ENCODE measurements at places on chromosomes 16 and 17.

DNA sequence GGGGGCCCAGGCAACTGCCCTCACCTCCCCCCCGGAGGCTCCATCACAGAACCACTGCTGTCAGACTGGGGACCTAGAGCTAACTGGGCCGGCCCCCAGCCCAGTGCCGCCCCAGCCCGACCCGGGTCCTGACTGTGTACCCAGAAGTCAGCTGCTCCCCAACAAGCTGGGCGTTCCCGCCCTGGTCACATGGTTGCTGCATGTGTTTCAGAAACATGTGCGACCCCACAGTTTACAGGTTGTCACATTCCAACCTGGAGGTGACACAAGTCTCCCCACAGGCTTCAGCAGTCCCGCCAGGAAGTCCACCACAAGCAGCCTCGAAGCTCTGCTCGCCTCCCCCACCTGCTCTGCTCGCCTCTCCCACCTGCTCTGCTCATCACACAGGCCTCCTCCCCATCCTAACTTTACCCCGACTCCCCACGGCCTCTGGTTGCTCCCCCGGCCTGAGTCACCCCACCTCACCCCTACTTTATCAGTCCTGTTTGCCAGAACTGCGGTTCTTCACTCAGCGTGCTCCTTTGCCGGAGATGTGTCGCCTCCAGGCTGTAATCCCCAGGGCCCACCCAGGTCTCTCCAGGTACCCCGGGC lies 968 bp downstream of the MRPL28 start:
- DNase-seq = no peak

- DNase-seq = no peak
These were observed 249.8 kb downstream of the CDH11 start for GRCh38 chr16:64872101-64872500.

- no peak for DNase-seq
These were observed 50.1 kb downstream of the GTF3C1 start for GRCh38 chr16:27499659-27500055.

DNA sequence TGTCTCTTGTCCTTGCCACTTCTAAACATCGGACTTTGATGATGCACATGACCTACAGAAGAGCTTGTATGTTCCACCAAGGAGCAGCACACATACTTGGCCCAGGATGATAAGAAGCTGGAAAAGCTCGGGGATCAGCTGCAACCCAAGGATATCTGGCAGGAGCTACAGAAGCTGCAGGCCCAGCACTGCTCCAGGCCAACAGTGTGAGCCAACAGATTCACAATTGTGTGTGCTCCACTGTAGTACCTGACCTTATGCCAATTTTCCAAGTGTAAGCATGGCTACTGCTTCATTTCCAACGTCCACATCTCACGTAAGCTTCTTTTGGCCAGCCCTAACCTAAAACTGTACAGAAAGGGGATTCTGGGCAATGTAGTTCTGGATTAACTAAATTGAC lies 83.4 kb downstream of the COX10 start:
- DNase-seq = no peak

GRCh38 chr17:75749545-75750389 lies 15.2 kb downstream of the GALK1 start:
- DNase-seq = peak; percentile 71

GRCh38 chr16:87701505-87701921 lies 64.3 kb downstream of the KLHDC4 start:
- DNase-seq = no peak

- no peak for DNase-seq
These were observed 217.4 kb upstream of the PSMD7 start for GRCh38 chr16:74079232-74079586.

GRCh38 chr17:30413109-30413508 lies 34.4 kb downstream of the CPD start:
- DNase-seq = no peak

GRCh38 chr17:66353937-66354401 lies 51.6 kb downstream of the PRKCA start:
- no peak for DNase-seq

DNA sequence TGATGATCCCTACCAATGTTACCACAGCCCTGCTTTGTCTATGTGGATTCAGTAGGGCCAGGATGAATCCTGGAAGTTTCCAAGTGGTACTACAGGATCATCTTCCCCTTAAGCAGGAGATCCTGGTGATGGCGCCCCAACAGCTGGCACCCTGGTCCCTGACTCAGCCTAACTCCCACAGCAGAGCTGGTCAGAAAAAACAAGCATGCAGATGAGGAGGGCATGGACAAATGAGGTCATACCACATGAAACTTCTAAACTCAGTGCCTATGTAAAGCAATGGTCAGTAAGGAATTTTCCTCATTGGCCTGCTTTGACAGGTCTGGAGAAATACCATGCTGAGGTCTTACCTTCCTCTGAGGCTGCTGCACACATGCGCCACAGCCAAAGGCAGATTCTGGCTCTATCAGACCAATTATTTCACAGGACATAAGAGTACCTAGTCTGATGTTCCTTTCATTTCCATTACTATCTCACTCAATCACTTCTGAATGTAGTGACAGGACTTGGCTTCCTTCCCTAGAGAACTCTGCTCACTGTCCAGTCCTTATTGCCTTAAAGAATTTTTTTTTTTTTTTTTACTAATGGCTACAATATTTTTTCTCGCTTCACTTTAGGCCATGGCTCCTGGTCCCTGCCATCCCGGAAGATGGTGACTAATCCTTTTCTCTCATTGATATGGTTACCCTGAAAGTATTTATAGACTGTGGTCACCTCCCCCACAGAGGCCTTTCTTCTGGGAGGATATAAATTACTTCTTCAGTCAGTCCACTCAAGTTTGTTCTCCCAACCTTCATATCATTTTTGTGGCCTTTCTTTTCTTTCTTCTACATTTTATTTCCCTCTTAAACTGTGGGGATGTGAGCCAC lies 525.2 kb upstream of the PSMD7 start:
- DNase-seq = no peak

DNA sequence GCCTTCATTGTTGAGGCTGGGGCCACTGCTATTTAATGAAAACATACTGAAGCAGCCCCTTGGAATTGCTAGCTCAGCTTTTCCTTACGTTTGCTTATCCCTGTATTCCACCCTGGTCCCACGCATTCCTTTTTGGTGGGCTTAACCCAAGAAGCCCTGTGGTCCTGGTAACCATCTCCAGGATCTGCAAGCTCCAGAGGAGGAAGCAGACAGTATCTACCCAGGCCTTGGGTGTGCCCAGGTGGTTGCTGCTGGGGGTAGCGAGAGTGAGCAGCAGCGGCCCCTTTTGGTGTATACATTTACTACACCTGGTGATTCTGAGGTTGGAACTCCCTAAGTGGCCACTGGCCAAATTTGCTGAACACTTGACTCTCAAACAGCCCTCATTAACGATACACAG lies 97.7 kb downstream of the CBLN1 start:
- DNase-seq = no peak

GRCh38 chr17:18231164-18231563 lies 5.7 kb downstream of the LLGL1 start:
- DNase-seq = no peak

GRCh38 chr16:28072087-28072486 lies 8.6 kb upstream of the GSG1L start:
- no peak for DNase-seq

DNA sequence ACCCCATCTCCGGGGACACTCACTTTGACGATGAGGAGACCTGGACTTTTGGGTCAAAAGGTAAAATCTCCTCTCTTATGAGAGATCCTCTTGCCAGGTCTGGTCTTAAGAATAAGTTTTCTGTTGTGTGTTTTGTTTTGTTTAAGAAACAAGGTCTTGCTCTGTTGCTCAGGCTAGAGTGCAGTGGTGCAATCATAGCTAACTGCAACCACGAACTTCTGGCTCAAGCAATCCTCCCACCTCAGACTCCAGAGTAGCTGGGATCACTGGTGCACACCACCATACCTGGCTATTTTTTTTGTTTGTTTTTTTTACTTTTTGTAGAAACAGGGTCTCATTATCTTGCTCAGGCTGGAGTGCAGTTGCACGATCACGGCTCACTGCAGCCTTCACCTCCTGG lies 4.1 kb downstream of the MMP25 start:
- DNase-seq = no peak

DNA sequence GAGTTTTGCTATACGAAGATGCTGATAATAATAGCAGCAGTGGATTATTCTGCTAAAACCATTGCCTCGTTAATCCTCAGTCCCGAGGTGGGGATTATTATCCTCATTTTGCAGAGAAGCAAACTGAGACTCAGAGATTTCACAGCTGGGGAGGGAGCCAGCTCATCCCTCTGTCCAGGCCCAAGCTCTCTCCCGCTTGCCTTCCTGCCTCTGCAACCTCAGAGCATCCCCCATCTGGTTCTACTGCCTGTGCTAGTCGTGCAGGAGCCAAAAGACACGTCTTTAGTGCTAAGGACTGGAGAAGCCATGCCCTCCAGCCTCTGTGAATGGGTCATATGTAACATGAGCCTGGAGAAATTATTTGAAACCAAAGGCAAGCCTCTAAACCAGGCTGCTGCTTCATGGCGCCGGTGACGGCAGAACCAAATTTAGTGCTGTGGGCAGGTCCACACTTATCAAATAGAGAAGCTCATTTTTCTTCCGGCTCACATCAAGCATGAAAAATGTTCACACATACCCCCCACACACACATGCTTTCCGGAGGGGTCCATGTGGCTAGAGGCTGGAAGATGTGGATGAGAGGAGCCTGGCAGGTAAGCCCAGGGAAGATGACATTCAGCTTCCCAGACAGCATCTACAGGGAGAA lies 13.5 kb downstream of the MAPT start:
- DNase-seq = no peak

GRCh38 chr17:67021743-67022450 lies 22.5 kb upstream of the CACNG1 start:
- DNase-seq = no peak

- no peak for DNase-seq
These were observed 54.7 kb downstream of the SKAP1 start for GRCh38 chr17:48375356-48375755.

DNA sequence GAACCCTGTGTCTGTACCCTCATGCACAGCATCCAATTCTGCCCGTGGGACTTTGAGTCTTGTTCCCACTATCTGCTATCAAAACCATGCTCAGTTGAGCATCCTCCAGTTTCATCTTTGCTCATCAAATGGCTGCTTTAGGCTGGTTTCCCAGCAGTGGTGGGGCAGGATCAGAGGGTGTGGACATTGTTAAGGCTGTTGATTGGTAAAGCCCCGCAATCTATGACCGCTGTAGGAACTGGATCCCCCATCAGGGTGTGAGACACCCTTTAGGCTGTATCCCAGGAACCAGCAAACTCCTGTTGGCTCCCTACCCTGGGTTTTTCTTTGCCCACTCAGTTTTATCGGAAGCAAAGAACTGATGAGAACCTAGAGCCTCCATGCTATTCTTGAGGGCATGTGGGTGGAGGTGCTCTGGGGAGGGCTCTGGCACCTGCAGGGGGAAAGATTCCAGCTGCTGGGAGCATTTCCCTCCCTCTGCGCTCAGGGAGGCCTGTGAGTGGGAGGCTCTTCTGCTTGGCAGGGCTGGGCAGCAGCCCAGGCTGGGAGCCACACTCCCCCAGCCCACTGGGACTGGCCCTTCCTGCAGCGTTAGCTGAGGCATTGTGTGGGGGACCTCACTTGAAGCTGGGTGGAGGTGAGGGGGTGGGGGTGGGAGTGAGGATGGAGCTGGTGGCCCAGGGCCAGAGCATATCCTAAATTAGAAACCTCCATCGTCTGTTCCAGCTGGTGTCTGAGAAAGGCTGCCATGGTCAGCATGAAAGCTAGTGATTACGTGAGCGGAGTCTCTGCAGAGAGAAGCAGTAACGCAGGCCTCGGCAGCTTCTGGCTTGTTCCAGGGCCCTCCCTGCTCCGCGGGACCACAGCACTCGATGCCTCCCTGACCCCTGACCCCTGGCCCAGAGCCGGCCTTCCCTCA lies 160.6 kb downstream of the IRF8 start:
- DNase-seq = no peak

DNA sequence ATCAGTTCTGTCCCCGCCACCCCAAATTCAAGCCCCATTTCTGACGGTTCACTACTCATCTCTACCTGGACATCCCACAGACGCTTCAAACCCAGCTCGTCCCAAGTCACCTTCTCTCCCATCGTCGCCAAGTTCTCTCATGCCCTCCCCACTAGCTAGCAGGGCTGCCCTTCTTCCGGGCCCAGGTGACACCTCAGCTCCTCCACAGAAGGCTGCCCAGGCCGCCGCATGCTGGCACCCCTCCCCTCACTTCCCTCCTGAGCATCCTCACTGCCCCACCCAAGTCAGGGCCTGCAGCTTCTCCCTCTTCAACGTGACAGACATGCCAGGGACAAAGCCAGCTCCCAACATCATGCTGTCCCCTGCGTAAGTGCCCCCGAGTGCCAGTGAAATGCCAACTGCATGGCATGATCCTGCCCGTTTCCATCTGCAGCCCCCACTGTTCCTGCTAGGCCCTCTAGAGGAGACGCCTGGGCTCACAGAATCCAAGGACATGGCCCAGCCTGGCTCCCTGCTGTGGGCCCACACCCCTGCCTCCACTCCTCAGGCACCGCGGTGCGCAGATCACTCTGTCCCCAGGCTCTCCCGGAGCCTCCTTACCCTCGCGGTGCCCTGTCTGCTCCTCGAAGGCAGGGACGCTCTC lies 5.9 kb downstream of the CYB561 start:
- DNase-seq = no peak

GRCh38 chr17:57905875-57906455 lies 49.2 kb downstream of the CUEDC1 start:
- no peak for DNase-seq

- no peak for DNase-seq
These were observed 43.1 kb downstream of the PHLPP2 start for GRCh38 chr16:71681360-71681759.

DNA sequence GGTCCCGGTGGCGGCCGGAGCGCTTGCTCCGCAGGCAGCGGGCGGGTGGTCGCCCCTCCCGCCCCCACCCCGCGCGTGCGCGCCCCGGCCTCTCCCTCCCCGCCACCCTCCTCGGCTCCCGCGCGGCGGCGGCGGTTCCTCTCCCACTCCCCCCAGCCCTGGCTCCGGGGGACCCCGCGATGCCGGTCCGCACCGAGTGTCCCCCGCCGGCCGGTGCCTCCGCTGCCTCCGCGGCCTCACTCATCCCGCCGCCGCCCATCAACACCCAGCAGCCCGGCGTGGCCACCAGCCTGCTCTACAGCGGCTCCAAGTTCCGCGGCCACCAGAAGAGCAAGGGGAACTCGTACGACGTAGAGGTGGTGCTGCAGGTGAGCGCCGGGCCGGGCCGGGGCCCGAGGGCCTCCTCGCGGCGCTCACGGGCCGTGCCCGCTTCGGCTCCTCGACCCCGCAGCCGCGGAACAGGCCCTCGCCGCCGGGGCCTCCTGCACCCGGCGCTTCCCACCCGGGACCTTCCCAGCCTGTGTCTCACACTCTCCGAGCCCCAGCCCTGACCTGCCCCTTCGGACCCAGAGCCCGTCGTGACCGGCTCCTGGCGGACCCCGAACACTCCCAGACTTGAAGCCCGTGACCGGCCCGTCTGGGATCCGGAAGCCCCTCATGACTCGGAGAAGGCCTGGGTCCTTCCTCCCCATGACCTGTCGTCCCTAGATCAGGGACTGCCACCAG lies 490 bp downstream of the GID4 start:
- no peak for DNase-seq

- no peak for DNase-seq
These were observed 1.4 kb upstream of the LLGL1 start for GRCh38 chr17:18224053-18224386.
